ENCODE measurements at places on chromosomes 3 and 15.

DNA sequence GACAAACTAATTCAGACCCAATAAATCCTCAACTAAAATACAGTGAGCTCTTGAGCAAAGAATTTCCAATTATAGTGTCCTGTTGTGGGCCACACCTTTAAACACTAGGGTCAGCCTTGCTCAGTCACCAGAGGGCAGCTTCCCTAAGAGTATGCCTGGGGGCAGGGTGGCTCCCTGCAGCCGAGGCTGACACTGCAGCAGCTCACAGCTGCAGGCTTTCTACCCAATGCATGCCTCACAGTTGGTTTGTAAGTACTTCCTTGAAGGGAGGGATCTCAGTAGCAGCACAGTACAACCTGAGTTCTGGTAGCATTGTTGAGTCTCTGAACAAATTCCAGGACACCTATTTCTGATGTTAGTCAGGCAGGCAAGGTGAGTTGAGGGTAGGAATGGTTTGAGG is 335.6 kb downstream of the TUSC7 start:
- DNase-seq: no peak

- peak; percentile 6 for DNase-seq
These were observed 72.2 kb upstream of the CCNL1 start for GRCh38 chr3:157232141-157232540.

GRCh38 chr15:69107025-69107620 is 53.3 kb upstream of the GLCE start:
- no peak for DNase-seq

GRCh38 chr3:72247645-72248388 is 462.9 kb upstream of the PROK2 start:
- no peak for DNase-seq

- no peak for DNase-seq
These were observed 399.0 kb upstream of the TPM1 start for GRCh38 chr15:62643572-62643971.

DNA sequence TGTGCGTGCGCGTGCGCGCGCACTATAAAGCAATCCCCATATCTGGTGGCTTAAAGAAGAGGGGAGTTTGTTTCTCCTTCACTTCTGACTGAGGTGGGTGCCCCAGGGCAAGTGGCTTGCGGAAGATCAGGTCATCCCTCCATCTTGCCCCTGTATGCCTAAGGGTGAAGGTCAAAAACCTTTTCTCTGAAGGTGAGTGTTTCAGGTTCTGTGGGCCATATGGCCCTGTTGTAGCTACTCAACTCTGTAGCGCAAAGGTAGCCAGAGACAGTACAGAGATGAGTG is 5.5 kb downstream of the ABTB1 start:
- no peak for DNase-seq

DNA sequence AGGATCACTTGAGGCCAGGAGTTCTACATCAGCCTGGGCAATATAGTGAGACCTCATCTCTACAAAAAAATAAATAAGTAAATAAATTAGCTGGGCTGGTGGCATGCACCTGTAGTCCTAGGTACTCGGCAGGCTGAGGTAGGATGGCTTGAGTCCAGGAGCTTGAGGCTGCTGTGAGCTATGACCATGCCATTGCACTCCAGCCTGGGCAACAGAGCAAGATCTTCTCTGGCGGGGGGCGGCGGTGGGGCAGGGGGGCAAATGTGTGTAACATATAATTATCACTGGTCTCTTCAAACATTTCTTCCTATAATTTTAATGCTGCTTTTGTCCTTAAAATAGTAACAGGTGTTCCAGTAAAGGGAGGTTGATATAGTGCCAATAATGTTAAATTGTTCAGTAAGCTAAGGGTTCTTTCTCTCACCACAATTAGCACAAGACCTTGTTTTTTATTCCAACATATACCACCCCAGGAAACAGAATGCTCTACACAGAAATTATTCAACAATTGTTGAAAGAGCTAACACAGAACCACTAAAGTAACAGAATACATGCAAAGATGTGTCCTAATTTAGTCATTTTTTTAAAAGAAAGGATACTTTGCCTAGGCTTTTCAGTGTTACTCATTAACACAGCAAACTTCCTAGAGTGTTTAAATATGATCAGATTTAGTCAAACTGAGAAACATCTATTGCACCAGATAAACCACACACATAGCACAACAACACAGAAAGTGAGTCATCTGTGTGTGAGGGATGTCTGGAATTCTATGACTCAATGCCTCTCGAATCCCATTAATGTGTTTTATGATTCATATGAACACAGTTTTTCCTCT is 29.1 kb downstream of the ANKRD28 start:
- DNase-seq: peak; percentile 99

DNA sequence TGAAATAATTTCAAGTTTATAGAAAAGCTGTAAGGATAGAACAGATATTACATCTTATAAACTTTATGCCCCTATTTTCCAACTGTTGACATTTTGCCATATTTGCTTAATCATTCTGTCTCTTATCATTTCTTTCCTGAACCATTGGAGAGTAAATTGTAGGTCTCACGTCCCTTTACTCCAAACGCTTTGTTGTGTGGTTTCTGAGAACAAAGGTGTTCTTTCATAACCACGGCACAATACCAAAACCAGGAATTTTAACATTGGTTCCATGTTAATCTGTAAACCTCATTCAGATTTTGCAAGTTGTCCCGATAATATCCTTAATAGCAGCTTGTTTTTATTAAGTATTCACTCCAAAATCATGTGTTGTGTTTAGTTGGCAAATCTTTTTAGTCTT is 134.8 kb downstream of the AKAP13 start:
- DNase-seq: no peak

DNA sequence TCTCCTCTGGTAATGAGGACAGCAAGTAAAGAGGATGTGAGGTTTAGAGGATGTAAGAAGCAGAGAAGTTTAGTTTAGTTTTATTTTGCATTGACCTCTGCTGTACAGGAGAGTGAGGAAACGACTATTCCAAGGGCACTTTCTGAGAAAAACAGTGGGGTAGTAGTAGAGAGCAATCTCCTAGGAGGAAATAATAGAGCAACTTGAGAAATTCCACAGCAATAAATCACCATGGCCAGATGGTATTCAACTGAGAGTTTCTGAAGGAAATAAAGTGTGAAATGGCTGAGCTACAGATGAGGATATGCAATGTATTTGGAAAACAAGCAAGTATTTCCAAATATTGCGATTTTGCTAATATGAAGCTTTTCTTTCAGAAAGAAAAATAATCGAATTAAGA is 118.9 kb downstream of the DPH6 start:
- DNase-seq: peak; percentile 81

GRCh38 chr3:191366675-191367074 is 36.3 kb upstream of the UTS2B start:
- peak; percentile 69 for DNase-seq

- DNase-seq: no peak
These were observed 34.6 kb downstream of the CRABP1 start for GRCh38 chr15:78374436-78375393.

DNA sequence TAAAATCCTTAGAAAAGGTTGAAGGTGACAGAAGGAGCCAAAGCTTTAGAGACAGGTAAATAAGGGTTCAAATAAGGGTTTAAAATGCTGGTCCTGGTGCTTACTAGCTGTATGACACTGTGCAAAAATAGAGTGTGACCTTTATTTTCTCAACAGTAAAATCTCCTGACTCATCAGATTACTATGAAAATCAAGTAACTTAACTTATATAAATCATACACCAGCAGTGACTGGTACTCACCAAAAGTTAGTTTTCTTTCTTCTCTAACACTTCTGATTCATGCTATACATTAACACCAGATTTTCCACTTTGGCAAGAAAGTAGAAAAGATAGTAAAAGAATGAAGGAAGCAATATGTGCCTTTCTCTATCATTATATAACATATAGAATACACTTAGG is 205.9 kb upstream of the GBE1 start:
- DNase-seq: no peak

Measured in HCEC 1CT (cell line).